ENCODE measurements at places on chromosomes 11 and 22.

GRCh38 chr11:44987506-44987905 is 36.8 kb upstream of the TP53I11 start:
- DNase-seq = no peak

GRCh38 chr11:40405614-40406013 is 1053.8 kb downstream of the LRRC4C start:
- no peak for DNase-seq

GRCh38 chr11:79019975-79020374 is 420.9 kb downstream of the TENM4 start:
- no peak for DNase-seq

DNA sequence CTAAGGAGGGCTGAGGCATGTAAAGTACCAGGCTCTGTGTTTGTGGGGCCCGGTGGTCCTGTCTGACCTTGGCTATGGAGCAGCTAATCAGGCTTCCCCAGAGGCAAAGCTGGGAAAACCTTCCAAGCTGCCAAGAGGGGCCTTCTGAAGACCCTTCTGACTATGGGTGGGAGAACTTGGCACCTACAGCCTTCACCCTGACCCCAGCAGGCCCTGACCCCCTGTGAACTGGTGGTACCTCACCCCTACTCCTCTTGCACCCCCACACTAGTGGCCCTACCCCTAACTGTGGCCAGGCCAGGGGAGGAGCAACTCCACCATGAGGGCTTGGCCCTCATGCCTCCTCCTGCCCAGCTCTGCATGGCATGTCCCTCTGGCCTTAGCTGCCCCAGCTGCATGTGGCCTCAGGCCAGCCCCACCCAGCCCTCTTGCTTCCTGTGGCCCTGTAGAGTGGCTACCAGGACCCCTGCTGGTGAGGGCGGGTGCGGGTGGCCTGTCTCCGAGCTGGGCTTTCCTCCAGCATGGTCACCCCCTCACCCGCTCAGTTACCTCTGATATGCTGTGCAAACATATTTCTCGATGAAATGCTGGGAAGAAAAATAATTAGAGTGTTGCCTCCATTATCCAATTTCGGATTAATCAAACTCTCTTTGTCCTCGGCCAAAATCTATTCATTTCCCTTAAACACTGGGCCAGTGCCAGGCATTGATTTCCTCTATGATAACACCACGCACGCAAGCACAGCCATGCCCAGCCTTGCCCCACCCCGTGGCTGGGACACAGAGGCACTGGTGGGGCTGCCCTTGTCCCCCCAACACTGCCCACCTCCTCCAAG is 7.5 kb downstream of the GNAZ start:
- DNase-seq = no peak

DNA sequence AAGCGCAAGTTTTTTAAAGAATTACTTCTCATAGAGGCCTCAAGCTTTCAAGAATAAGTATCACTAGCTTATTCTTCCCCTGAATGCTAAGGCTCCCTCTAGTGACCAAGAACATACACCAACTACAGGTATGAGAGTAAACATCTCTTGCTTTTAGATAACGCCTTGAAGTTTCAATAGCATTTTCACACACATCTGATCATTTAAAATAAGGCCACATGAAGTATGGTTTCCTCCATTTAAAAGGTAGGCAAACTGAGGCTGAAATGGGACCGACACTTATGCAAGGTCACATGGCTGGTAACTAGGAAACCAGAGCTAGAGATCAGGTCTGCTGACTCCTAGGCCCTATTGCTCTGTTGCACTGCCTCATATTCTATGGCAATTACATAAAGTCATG is 66.5 kb downstream of the CCDC34 start:
- no peak for DNase-seq

DNA sequence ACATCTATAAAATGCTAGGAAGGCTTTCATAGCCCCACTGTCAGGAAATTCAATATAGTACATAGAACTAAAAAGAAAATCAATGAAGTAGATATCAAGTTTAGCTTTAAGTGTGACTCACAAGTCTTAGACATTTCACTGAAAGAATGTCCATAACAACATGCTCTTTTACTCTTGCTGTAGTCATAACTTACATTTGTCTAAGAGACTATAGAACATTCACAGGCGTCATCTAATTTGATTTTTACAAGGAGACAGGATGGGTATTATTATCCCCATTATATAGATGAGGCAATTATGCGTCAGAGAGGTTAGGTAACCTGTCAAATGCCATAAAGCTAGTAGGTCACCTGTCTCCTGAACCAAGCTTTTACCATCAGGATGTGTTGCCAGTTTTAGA is 36.9 kb downstream of the BDNF start:
- no peak for DNase-seq

- no peak for DNase-seq
Observed at GRCh38 chr11:28114731-28115130, 6.5 kb downstream of the METTL15 start.

- DNase-seq = no peak
Observed at GRCh38 chr11:103541186-103541795, 432.1 kb downstream of the DYNC2H1 start.

- DNase-seq = no peak
Observed at GRCh38 chr22:41524809-41525449, 19.3 kb downstream of the POLR3H start.

DNA sequence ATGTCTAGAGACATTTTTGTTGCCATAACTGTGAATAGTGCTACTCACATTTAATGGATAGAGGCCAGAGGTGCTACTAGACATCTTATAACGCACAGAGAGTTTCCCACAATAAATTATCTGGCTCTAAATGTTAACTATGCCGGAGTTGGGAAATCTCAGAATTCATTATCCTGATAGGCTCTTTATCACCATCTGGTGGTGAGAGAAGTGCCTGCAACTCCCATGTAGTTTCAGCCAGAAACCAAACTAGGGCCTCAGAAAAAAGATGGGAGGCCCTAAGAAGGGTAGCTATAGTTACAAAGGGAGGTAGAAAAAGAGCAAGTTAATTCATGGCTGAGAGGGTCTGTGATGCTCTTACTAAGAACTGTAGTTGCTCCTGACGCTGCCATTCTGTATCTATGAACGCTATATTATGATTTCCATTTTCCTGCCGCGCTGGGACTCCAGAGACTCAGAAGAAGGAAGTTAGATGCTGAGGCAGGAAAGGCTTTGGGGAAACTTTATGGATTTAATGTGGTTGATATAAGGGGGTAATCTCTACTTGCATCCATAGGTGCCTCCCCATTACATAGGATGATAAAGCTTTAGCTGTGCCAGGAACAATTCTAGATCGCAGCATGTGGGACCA is 22.9 kb upstream of the MRPL17 start:
- no peak for DNase-seq

- no peak for DNase-seq
Observed at GRCh38 chr11:122804161-122804560, 34.1 kb upstream of the CRTAM start.

GRCh38 chr11:88531831-88532230 is 194.3 kb upstream of the CTSC start:
- DNase-seq = no peak

DNA sequence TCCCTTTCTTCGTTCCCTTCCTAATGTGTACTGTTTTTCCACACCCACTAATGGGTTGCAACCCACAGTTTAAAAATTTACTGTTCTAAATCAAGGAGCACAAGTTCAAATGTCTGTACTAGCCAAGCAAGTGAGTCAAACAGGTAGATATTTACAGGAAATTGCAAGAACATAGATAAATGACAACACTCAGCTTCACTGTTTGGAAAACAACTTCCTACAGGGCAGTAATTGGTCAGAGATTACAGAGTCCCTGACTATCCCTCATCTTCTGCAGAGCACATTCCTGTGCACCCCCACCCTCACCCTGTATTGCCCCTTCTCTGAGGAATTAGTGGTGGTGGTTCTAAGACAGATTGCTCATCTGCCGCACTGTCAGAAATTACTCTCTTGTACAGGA is 1.9 kb downstream of the SERPING1 start:
- DNase-seq = no peak

GRCh38 chr22:34805771-34806170 is 260.2 kb upstream of the ISX start:
- no peak for DNase-seq

DNA sequence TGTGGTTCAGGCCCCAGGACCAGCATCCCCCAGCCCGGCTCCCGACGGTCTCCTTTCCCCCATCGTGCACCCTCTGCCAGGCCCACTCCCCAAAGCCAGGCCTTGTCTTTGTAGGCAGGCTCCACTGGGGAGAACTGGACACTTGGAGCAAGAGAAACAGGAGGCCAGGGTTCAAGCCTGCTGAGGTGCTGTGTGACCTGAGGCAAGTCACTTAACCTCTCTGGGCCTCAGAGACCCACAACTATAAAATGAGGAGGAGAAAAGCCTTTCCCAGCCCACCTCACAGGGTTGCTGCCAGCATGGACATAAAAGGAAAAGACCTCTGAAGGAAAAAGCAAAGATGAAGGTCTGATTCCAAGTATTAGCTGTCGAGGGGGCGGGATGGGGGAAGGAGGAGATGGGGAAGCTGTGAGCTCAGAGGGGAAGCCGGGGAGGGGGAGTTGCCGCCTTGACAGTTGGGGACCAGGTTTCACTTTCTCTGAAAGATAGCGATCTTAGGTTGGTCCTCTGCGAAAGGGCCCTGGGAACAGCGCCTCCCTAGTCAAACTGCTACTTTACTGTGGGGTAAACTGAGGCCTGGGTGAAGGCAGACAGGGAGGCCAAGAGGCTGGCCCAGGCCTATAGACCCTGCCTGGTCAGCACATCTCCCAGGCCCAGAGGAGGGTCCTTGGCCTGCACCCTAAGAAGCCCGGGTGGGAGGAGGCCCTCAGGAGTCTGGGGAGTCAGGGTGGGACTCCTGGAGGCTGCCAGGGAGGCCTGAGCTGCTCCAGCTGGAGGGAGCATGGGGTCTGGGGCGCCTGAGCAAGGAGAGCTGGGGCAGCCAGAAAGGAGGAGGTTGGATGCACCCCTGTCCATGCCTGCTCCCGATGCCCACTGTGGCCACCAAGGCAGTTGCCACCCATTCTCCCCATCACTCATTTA is 991 bp upstream of the OSM start:
- no peak for DNase-seq

DNA sequence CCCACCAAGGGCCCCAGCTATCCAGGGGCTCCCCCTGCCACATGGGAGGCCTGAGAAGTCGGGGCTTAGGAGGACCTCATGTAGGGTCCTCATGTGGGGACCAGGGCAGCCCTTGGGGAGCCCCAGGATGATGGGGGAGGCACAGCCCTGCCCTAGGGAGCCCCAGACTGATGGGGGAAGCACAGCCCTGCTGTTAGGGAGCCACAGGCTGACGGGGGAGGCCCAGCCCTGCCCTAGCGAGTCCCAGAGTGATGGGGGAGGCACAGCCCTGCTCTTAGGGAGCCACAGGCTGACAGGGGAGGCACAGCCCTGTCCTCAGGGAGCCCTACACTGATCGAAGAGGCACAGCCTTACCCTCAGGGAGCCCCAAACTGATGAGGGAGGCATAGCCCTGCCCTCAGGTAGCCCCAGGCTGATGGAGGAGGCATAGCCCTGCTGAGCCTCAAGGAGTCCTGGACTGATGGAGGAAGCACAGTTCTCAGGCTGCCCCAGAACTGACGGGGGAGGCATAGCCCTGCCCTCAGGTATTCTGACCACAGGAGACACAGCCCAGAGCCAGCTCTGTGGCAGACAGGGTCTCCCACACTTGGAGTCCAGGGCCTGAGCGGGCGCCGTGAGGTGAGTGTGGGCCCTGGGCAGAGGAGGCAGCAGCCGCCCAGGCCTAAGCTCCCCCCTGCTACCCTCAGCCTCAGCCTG is 10.8 kb downstream of the PRR33 start:
- no peak for DNase-seq

DNA sequence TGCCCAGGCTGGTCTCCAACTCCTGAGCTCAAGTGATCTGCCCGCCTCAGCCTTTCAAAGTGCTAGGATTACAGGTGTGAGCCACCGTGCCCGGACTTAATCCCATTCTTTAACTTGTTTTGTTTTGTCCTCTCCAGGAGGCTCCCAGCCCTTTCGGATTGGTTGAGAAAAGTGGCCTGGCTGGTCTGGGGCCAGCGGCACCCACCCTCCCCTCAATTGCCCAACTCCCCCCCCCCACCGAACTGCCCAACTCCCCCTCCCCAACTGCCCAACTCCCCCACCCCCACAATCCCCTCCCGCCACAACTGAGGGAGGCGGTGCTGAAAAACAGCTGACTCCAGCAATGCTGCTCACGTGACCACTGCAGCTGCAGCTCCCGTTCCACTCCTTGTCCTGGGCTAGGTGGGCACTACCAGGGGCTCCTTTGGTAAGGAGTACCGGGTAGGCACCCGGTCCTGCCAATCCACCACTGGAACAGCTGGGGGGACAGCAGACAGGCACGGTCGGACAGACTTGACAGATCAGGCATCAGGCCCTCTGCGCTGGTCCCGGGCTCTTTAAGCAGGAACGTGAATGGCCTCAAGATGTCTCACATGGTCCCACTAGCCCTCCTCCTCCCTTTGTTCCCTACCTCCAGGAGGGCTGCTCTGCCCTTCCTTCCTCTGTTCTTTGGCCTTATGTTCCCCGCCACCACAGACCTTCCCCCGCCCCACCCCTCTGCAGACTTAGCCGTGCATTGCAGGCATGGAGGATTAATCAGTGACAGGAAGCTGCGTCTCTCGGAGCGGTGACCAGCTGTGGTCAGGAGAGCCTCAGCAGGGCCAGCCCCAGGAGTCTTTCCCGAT is at the start of gene TCN2:
TSS of gene TCN2 (plus strand) at position 720 of the 845 bp plus-strand sequence. CDS start 158 bp downstream, outside the sequence.
- DNase-seq = no peak

- DNase-seq = no peak
Observed at GRCh38 chr11:118396097-118396501, 5.3 kb upstream of the ATP5MG start.

DNA sequence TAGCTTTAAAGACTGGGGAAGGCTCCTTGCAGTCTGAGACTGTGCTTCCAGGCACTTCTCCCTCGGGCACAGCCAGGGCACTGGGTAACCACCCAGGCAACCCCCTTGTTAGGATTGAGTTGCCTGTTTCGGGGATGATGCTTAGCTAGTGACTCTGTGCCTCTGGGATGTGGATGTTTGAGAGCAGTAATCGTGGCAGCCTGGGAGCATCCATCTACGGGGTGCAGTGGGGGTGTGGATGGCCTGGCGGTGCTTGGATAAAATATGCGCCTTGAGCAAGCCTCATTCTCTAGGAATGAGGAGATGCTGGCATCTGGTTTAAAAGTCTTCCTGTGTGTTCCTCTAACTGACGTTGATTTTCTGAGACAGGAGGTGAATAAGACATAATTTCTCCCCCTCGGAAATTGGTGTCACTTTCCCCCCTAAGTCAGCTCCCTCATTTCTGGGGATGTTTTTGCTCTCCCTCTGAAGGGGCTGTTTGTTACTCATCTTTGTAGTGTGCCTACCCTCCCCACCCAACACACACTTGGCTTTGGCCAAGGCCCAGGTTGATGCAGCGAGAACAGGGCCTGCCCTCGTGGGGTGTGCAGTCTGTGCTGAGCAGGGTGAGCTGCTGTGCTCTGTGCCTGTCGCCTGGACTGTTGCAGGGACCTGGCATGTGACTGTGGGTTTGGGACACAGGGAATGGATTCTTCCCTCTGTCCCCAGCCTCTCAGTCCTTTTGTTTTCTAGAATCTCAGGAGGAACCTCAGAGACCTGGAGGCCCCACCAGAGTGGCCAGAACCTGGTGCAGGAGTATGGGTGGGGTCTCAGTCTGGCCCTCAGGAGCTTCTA is 2.0 kb downstream of the GNAZ start:
- DNase-seq = no peak

- DNase-seq = no peak
Observed at GRCh38 chr11:15742626-15743519, 613.5 kb downstream of the SOX6 start.
